Stimulated activated CD8-positive, alpha-beta memory T cell treated with anti-CD3 and anti-CD28 coated beads, Interleukin-7, amount 100 ng/mL, for 1 hour (primary cell): ENCODE measurements at places on chromosomes 2 and 18.

GRCh38 chr18:61420218-61420885 is 87.1 kb downstream of the CDH20 start:
- DNase-seq, result no peak

GRCh38 chr2:118032169-118033013 is 18.5 kb upstream of the CCDC93 start:
- DNase-seq, result no peak

DNA sequence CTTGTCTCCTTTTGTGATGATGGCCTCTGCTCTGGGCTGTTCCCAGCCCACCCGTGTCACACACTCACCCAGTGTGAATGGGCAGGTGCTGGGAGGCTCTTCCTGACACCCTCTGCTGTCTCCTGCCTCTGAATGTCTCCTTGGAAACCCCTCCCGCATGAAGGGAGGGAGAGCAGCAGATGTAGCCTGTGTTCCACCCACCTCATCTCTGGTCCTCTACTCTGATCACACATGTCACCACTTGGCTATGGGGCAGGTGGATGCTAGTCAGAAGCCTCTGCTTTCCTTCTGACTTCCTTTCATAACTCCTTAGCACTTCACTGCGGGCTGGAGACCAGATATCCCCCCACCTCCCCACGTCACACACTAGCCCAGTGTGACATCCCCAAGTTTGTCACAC is 23.9 kb downstream of the EFR3B start:
- DNase-seq, result no peak

GRCh38 chr2:100780203-100781008 is 39.5 kb upstream of the NPAS2 start:
- DNase-seq, result no peak

- DNase-seq, result no peak
Observed at GRCh38 chr2:15092181-15092580, 459.7 kb downstream of the LRATD1 start.

DNA sequence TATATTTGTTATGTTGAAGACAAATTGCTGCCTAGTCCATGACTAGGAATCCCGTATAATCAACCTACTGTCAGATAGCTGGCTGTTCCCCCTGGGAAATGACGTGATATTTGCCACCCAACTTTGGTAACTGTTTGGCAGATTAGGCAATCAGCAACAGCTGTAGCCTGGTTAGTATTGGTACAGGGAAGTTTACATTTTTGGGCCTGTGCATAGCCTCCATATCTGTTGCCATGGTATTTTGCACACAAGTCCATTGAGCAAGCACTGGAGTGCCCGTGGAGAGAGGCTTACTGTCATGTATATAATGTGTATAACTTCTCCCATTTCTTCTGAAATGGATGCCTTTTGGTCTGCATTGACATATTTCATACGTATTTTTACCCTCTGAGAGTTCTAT is 27.7 kb downstream of the BIRC6 start:
- DNase-seq, result no peak

- no peak for DNase-seq
Observed at GRCh38 chr2:70523996-70524965, 29.3 kb downstream of the TGFA start.

- no peak for DNase-seq
Observed at GRCh38 chr2:1603521-1603920, 140.8 kb downstream of the PXDN start.
